MG63 (cell line): ENCODE measurements at places on chromosomes 16 and 17. TPM values are rescaled to one million over a fixed set of nuclear protein-coding genes. Genes with fewer than 3 reads are reported as not detected.

KIF18B gene
- 10.9 and 21.6 TPM in 2 replicates for total RNA-seq

DNA sequence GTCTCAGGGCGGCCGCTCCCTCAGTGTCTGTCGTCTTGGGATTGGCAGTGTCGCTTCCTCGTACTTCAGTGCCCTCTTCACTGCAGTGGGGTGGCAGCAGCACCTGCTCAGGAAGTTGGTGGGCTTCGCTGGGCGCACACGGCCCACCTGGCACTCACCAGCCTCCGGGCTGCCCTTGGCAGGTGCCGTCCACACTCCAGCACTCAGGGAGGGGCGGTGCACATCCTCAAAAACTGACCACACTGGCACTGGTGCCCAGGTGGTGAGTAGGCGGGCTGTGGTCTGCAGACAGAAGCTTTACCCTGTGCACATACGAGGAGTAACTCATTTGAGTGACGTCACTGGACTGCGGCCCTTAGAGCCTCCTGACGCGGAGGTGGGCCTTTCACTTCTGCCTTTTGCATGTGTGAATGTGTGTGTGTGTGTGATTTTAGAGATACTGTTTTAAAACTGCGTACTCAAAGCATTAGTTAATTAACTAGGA, 94.6 kb downstream of the BANP start:
- DNase-seq = no peak

DNA sequence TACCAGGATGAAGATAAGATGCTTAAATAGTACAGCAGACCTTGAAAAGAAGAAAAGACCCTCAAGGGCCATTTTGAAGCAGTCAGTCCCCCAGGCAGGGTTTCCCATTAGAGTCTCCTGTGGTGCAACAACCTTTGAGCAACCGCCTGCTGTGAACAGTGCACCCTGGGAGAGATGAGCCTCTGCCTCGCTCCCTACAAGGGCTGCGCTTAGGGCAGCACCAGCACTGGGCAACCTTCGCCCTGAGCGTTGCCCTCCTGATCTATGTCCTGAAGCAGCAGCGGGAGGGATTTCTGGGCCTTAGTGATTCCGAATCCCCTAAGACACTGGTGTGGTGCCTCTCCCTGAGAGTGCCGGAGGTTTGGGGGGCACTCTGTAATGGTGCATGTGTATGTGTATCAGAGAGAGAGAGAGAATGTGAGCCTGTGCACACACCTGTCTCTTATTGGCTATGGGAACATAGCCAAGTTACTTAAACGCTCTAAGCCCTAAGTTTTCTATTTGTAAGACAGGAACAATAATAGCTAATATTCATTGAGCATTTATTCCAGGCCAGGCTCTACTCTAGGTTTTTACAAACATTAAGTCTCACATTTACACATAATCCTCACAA, 25.2 kb upstream of the ABCC12 start:
- no peak for DNase-seq

GRCh38 chr17:20244671-20245070, 222.7 kb downstream of the LGALS9B start:
- DNase-seq = no peak

- no peak for DNase-seq
Observed at GRCh38 chr16:65153365-65154105, 31.7 kb upstream of the CDH11 start.
